Colonic mucosa (tissue), 4 donors: ENCODE measurements at places on chromosomes 12 and 14.

DNA sequence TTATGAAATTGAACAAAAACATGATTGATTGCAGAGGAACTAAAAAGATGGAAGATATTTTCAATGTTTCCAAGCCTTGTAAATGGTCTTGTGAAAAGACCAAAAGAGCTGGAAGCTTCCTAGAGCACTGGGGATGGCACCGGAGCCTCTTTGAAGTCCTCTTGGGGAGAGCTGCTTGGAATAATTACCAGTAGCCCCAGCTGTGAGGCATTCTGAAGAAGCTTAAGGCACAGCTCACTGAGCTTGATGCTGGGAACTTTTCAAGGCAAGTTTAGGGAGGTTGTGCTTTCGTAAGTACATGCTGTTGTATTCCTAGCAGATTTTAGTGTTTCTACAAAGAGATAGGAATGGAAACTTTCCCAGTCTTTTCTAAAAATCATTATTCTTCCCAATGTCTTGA is 13.9 kb downstream of the PDZRN4 start:
- no peak for DNase-seq

GRCh38 chr12:99027461-99027860 is 382.4 kb downstream of the APAF1 start:
- no peak for DNase-seq

DNA sequence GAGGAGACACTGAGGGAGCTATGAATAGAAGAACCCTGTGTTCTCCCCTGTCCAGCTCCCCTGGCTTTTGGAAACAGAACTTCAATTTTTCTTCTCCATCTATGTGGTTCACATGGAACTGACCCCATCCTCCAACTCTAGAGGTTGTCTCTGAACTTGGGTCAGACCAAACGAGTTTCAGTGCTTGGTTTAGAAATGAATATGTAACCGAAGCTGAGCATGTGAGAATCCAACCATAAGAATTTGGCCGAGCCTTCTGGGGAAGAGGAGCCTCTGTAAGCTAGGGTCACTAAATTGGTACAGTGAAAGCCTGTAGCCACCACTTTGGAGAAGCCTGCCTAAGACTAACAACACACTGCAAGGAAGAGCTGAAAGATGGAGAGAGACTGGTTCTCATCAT is 464.4 kb downstream of the ZFP36L1 start:
- DNase-seq, result no peak

DNA sequence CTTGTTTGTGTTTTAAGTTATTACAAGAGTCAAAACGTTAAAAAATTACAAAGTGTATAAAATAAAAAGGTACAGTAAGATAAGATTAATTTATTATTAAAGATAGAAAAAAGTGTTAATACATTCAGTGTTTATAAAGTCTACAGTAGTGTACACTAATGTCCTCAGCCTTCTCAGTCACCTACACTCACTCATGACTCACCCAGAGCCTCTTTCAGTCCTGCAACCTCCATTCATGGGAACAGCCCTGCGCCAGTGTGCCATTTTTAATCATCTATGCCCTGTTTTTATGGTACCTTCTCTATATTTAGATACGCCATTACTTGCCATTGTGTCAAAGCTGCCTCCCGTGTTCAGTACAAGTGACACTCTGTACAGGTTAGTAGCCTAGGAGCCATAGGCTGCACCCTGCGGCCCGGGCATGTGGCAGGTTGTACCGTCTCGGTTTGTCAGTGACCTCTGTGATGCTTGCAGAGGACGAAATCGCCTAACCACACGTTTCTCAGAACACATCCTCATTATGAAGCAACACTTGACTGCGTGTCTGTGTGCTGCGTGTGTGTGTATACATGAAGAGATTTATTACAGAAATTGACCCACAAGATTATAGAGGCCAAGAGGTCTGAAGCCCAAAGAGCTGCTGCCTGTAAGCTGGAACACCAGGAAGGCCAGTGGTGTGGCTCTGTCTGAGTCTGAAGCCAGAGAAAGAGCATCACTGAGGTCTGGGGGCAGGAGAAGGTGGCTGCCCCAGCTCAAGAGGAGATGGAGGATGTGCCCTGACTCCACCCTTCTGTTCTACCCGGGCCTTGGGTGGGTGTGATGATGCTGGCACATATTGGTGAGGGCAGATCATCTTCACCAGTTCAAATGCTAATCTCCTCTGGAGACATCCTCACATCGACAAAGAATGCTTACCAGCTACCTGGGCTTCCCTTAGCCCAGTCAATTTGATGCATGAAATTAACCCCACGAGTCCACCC is 116.6 kb upstream of the C14orf180 start:
- no peak for DNase-seq

- no peak for DNase-seq
Observed at GRCh38 chr12:65324551-65324950, 46.1 kb downstream of the MSRB3 start.
